ENCODE measurements at places on chromosomes 1 and 21.

- no peak for DNase-seq
Observed at GRCh38 chr1:243323491-243323890, 67.7 kb downstream of the SDCCAG8 start.

GRCh38 chr1:32894019-32894600 is 7.1 kb downstream of the TMEM54 start:
- DNase-seq = no peak

- DNase-seq = no peak
Observed at GRCh38 chr1:228259368-228259894, 51.6 kb downstream of the OBSCN start.

DNA sequence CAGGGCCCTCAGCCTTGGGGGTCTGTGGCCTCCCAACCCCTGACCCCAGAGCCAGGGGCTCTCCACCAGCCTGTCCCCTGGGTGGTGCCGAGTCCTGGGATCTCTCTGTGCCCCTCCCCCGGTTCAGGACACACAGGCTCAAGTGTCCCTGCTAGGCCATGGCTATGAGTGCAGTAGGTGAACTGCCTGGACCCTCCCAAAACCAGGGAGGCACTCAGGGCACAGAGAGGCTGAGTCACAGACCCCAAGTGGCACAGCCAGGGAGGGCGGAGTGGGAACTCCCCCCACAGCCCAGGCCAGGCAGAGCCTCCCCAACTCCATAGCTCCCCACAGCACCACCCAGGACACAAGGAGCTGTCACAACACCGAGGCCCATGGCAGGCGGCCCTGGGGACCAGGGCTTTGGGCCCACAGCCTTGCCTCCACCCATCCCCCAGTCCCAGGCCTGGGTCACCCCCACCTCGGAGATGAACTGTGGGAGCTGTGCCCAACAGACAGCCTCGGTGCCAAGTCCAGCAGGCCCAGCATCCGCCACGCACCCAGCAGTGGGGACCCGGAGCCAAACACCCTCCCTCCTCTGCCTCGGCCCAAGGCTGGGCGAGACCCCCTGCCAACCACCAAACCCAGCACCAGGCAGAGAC is 3.2 kb downstream of the DVL1 start:
- DNase-seq = no peak

DNA sequence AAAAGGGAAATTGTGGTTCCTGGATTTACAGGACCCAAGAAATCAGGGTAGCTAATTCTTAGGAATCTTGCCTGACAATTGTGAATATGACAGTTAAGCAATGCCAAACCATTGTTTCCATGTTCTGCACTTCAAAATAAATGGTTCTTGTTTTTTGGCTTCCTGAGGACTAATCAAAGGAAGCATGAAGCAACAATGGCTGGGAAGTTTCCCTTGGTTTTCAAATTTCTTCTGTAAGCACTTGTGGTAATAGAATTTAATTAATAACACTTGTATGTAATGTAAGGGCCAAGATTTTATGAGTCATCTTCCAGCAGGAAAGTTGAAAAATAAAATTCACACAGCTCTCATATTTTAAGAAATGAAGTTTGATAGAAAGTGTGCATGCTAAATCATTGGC is 31.7 kb downstream of the JAM2 start:
- no peak for DNase-seq

- no peak for DNase-seq
Observed at GRCh38 chr1:24341260-24341659, 22.1 kb downstream of the GRHL3 start.

- DNase-seq = no peak
Observed at GRCh38 chr1:109772658-109773202, 9.0 kb upstream of the EPS8L3 start.

DNA sequence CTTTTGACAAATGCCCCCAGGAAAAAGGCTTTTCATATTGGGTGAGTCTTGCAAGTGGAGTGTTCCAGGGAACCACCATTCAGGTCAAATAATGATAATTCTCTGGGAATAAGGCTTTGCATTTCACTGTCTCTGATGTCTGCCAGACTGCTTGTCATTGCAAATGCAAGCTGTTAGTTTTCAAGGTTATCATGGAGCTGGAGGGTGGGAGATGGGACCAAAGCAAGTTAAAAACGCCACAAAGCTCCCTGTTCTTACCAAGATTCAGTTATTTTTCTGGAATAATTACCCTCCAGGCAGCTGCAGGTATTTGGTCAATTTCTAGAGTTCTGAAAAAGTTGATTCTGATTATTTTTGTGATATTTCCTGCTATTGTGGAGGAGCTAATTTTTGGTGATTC is 210.1 kb downstream of the GPR52 start:
- no peak for DNase-seq

DNA sequence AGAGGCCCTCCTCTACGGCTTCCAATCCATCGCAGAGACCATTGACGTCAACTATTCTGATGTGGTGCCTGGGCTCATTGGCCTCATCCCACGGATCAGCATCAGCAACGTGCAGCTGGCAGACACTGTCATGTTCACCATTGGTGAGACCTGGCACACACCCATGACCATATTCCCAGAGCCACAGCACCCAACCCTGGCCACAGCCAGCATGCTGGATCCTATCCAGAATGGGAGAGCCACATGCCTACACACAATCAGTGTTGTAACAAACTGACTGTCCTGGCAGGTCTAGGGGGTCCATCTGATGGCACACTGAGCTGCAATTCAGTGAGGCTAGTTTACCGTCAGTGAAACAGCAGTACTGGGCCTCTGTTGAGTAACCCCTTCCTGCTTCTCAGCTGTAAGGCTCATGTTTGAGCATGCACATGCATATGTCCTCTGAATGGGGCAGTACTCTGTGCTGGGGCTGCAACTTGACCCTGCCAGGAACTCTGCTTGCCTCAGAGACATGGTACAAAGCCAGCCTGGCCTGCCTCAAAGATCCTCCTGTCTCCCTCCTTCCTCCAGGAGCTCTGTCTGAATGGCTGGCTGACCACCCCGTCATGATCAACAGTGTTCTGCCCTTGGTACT is 10.8 kb downstream of the IPO13 start:
- DNase-seq = no peak

GRCh38 chr1:156402331-156403020 is 33.5 kb downstream of the RHBG start:
- no peak for DNase-seq

DNA sequence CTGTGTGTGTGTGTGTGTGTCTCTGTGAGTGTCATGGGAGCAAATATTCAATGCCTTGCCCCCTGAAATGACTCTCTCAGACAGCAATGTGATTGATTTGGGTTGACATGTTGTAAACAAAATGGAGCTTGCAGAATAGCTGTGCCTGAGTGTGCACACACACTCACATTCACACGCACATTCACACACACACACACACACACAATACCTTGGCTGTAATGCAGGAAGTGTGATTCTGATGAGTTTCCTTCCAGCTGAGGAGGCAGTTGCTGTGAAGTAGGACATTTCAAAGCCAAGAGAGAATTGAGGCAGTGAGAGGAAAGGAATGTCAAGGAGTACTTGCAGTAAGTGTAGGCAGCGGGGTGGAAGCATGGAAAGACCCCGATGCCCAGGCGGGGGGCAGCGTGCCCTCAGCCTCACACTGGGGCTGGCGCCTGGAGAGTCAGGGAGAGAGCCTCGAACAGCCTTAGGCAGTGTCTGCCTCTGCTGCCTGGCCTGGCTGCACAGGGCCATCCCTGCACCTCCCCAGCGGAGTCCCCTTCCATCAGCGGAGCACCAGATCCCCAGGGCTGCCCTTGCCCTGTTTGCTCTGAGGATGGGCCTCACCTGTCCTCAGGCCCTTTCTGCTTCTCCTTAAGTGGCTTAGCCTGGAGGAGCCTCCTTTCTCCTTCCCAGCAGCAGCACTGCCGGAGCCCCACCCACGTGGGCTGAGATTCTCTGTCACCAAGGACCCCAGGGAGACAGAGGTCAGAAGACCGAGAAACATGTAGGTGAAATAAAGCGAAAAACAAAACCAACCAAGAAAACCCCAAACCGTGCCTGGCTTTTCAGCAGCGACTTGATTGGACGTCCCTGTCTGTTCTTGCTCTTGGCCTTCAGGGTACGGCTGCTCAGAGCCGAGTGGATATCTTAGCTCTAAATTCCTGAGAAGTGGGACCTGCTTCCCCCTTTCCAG is 9.2 kb downstream of the VASH2 start:
- DNase-seq = no peak

GRCh38 chr1:246893191-246893939 is 38.4 kb downstream of the AHCTF1 start:
- no peak for DNase-seq

DNA sequence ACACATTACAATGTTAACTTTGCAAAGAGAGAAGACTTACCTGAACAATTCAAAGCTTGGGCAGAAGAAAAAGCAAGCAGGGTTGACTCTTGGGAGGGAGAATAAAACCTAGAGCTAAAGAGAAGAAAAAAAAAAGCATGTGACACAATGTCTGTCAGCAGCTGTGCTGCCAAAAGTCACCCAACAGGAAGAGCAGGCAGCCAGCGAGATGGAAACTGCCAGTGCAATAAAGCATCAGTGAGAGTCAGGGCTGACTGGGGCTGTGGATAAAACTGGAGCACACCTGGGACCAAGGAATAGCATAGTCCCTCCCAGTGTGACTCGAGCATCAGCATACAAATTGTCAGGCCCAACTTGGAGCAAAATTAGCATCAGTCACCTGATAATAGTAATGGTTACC is 65.0 kb upstream of the SLC22A15 start:
- DNase-seq = no peak

- DNase-seq = no peak
Observed at GRCh38 chr1:68093737-68094136, 43.3 kb upstream of the DIRAS3 start.

DNA sequence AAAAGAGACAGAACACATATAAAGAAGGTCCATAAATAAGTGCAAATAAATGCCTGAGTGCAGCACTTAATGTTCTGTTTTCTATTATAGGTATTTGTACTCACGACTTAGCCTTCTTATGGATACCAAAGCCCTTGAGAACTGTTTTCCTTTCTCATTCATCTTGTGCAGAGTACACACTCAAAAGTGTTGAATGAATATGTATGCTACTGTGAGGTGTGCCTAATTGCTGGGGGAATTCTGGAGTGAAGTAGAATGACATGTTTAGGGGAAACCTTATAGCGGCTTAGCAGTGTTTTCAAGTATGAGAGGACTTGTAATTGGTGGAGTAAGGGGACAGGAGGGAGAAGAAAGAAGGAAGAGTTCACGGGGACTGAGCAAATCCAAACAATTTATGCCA is 157.6 kb downstream of the CACNA1E start:
- DNase-seq = no peak

GRCh38 chr1:42221456-42221855 is 56.9 kb upstream of the GUCA2A start:
- no peak for DNase-seq

GRCh38 chr1:3312898-3313575 is 141.4 kb upstream of the ARHGEF16 start:
- no peak for DNase-seq

- no peak for DNase-seq
Observed at GRCh38 chr1:226722240-226722900, 16.7 kb downstream of the ITPKB start.

DNA sequence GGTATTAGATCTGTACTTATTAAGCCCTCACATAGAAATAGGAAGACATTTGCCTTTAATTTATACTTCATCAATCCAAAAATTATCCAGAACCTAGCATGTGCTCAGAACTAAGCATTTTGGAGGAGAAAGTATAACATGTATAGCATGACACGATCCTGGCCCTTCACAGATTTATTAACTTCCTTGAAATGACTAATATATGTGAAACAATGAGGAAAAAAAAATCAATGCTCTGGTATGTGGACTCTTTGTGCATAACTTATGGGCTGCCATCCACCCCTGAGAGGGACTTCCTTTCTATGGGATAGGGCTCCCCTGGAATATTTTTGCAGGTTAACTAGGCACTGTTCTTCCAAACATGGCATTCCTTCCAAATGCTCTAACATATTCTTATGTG is 36.6 kb downstream of the CCDC185 start:
- DNase-seq = no peak

DNA sequence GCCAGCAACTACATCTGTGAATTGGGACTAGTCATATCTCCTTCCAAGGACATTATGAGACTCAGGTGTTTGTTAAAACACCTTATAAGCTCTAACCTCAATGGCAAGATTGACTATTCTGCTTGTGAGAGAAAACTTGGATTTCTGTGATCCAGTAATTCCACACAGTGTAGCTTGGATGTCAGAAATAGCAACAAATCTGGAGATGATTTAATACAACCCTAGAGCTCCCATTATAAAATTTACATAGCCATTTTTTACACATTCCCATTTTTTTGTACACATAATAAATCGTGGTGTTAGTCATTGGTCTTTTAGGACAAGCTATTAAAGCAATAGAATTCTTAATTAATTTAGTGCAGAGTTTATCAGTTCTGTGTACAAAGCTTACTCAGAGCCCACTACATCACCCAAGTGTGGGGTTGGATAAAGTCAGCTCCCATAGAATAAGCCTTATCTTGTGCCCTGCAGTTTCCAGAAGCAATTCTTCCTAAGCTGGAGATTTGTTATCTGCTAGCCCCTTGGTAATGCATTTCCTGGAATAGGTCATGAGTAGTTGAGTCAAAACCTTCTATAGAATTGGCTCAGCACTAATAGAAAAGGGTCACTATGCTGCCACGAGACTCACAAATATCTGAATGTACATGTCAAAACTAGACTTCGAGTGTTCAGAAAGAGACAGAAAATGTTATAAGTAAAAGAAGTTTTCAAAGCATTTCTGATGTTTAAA is 434.0 kb upstream of the RUNX1 start:
- no peak for DNase-seq

DNA sequence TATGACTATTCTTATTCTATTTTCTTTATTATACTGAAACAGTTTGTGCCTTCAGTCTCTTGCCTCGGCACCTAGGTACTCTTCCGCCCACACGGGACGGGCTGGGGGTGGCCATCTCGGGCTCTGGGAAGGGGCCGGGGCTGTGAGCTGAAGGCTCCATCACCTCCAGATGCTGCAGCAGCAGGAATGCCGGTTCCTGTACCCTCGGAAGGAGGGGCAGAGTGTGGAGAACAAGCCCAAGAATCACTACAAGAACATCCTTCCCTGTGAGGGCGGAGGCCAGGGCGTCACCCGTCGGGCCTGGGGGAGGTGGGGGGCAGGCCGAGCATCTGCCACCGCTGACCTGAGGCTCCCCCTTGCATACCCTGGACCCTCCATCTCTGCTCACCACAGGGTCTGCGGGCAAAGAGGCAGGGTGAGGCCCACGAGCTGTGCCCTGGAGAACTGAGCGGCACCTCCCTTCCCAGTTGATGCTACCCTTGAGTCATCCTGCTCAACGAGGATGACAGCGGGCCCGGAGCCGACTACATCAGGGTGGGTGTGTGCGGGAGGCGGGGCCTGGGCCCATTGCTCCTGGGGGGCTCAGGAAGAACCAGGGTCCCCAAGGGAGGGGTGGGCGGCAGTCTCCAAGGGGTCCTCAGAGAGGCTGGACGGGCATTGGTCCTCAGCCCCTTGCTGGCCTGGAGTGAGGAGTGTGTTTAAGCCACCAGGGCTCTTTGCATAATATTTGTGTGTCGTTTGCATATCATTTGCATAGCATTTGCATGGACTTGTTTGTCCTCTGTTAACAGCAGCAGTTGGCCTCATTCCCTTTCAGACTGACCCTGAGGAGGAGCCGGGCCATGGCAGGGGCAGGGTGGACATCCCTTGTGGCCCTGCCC is 7.5 kb downstream of the RNF223 start:
- DNase-seq = no peak

GRCh38 chr1:52919051-52919722 is 2.4 kb downstream of the ECHDC2 start:
- DNase-seq = no peak

GRCh38 chr1:92795166-92795565 is 10.3 kb upstream of the EVI5 start:
- no peak for DNase-seq

Measured in AML-193 (cell line).